ENCODE measurements at places on chromosomes 16 and 17.

GRCh38 chr16:50925758-50926357 is 184.0 kb downstream of the CYLD start:
- no peak for DNase-seq

DNA sequence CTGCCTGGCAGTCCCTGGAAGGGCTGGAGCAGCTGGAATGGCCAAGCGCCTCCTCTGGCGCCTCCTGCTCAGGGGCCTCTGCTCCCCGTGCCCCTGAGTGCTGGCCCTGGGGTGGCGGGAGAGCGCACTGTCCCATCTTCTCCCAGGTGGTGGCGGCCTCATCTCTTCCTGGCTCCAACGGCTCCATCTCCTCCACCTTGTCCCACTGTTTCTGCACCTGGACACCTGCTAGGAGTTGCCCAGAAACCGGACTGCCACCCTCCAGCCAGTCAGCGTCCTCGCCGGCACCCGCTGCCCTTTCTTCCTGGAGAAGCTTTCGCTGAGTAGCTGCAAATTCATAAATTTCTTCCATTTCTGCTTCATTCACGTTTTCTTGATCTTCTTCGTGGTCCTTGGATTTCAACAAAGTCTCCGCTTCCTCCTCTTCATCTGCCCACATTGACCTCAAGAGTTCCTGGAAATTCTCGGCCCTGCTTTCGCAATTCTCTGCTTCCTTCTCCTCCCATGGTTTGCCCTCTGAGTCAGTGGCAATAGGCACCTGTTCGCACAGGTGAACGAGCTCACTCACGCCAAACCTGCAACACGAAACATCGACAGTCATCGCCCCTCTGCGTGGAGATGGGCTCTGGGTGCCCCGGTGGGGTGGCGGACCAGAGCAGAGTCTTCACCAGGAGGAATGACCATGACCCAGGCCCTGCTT is 13.7 kb upstream of the NLRC3 start:
- DNase-seq: no peak

DNA sequence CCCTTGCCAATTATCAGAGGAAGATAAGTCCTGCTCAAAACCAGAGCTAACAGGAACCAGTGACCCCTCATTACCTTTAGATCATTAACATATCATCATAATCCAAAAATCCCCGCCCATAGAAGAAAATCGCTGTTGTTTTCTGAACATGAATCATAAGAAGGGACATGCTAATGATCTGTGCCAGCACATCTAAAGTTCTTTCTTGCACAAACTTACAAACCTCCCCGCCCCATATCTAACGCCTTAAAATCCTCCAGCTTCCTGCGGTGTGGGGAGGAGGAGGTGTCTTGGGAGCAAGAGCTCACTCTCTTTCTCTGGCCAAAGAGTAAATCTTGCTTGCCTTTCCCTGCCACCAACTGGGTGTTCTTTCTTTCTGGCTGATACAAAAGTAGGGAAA is 78.3 kb downstream of the IRX3 start:
- DNase-seq: no peak

DNA sequence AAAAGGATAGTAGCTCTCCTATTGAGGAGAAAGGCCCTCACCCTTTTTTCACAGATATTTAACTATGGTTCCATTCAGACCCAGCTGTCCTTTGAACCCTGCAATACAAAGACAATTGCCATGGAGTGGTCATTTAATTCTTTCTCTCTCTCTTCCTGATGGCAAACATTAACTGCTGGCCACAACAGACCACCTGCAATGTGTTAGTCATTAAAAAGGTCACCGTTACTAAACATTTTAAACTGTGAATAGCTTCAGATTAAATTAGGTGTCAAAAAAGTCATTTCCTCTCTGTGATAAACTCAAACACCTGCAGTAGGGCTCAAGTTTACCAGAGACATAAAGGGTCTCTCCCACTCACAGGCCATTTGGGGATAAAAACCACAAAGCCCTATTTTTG is 697.2 kb downstream of the TOX3 start:
- no peak for DNase-seq

DNA sequence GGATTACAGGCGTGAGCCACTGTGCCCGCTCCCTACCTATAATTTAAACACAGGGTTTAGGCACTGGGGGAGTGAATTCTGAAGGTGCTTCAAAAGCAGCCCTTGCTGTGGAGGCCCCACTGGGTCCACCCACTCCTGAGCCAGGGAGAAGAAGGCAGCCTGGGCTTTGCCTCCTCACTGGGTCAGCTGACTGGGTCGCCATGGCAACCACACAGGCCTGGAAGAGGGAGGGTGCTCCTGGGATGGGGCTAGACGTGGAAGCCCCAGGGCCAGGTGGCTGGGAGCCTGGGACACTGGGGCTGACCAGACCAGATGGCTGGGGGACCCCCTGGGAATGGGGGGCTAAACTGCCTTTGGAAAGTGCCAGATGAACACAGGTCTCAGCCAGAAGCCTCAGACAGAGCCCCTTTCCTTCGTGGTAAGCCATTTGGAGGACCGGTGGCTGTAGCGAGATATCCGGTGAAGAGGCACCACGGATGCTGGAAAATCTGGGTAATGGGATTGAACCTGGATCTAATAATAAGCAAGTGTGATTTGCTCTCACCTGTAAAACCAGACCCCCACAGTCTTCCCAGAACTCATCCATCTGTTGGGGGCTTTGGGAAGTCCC is 32.9 kb downstream of the TRARG1 start:
- peak; percentile 20 for DNase-seq

- DNase-seq: no peak
Observed at GRCh38 chr16:71693164-71693563, 31.3 kb downstream of the PHLPP2 start.

GRCh38 chr17:74639704-74640151 is 16.2 kb upstream of the CD300E start:
- no peak for DNase-seq

GRCh38 chr17:17724307-17725010 is 43.2 kb downstream of the RAI1 start:
- no peak for DNase-seq

DNA sequence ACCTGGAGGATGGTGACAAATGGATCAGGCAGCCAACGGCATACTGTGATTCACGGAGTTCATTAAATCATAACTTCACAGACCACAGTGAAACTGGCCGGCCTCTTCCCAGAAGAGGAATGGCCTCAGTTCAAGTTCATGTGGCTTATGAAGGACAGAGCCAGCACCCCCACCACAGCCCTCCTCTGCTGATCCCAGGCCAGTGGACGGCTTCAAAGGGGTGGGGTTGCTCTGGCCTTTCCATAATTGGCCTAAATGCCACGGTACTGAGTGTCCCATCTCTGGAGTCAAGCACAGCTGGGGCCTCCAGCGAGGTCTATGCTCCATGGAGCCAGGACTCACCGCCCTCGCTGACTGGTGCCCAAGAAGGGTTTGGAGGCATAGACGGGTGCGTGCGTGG is 21.4 kb downstream of the GALNS start:
- DNase-seq: no peak

Data from NCI-H1105 treated with DMSO at 0.1 percent for 48 hours (cell line).